ENCODE measurements at places on chromosomes 5 and 9. TPM values are rescaled to one million over a fixed set of nuclear protein-coding genes. Genes with fewer than 3 reads are reported as not detected.

DNA sequence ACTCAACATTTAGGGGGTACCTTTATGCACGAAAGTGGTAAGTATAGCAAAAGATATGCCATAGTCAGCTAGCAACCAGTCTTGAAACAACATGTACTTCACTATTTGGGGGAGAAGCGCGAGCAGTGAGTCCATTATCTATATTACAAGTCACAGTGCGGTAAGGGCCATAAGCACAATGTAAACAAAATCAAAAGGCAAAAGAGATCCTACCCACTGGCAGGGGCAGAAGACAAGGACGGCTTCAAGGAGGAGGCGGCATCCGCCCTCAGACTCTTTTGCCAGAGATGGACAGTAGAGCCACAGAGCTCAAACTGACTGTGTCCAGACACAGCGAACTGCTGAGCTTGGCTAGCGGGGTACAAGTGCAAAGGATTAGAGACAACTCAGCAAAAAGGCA is 9.6 kb downstream of the MAPK9 start:
- no peak overlapping the region for H3K4me3 ChIP-seq
- H3K27ac ChIP-seq, result peak overlapping the region; percentile 59
- H3K4me1 ChIP-seq, result peaks cover 12% of the 10 kb centered on the region
- DNase-seq, result no peak
- H3K36me3 ChIP-seq, result peaks cover 34% of the 10 kb centered on the region
- no peaks in the 10 kb centered on the region for H3K27me3 ChIP-seq

- no peaks in the 10 kb centered on the region for H3K27me3 ChIP-seq
- no peaks in the 10 kb centered on the region for H3K4me1 ChIP-seq
- no peaks in the 10 kb centered on the region for H3K36me3 ChIP-seq
- no peak overlapping the region for H3K4me3 ChIP-seq
- no peak overlapping the region for H3K27ac ChIP-seq
These were observed 125.4 kb downstream of the ATPSCKMT start for GRCh38 chr5:10124287-10124686.

DNA sequence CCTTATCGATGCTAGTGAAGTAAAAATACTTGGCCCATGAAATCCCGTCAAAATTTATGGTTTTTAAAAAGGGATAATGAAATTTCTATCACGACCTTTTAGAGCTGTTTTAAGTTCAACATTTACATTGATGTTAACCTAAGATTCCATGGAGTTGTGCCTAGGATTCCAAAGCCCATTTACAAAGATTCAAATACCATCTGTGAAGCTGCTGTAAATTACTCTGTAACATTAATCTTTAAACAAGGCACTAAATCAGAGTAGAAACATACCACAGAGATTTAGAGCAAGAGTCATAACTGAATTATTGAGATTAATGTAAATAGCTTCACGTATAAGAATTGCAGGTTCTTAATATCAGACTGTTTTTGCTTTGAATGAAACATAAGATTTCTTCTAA is 17.7 kb downstream of the POU5F2 start:
- no peak overlapping the region for H3K4me3 ChIP-seq
- DNase-seq, result no peak
- H3K4me1 ChIP-seq, result no peaks in the 10 kb centered on the region

DNA sequence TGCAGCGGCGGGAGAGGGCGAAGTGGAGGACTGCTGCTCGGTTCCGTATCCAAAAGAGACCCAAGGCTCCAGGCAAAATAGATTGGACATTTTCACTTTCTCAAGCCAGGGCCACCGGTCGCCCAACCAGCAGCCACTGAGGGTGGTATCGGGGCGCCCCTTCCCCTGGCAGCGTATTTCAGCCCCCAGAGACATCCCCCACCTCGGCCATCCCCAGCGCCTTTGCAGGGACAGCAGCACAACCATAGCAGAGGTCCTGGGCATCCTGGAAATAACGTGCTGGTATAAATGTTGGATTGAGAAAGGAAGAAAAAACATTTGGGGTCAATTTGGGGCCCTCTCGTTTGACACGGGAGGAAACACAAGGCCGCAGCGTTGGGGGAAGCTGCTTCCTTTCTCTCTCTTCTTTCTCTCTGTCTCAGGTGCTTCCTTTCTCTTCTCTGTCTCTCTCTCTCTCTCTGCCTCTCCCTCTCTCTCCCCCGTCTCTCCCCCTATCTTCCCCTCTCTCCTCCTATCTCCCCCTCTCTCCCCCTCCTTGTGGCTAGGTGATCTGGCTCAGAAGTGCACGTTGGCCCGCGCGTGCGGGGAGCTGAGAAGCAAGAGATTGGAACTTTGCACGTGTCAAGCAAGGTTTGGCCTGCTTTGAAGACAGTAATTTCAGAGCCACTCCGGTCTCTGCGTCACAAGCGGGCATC is 624 bp upstream of the RETREG1 start:
- H3K36me3 ChIP-seq, result no peaks in the 10 kb centered on the region
- H3K4me3 ChIP-seq, result peak overlapping the region; percentile 75
- H3K4me1 ChIP-seq, result peaks cover 13% of the 10 kb centered on the region

DNA sequence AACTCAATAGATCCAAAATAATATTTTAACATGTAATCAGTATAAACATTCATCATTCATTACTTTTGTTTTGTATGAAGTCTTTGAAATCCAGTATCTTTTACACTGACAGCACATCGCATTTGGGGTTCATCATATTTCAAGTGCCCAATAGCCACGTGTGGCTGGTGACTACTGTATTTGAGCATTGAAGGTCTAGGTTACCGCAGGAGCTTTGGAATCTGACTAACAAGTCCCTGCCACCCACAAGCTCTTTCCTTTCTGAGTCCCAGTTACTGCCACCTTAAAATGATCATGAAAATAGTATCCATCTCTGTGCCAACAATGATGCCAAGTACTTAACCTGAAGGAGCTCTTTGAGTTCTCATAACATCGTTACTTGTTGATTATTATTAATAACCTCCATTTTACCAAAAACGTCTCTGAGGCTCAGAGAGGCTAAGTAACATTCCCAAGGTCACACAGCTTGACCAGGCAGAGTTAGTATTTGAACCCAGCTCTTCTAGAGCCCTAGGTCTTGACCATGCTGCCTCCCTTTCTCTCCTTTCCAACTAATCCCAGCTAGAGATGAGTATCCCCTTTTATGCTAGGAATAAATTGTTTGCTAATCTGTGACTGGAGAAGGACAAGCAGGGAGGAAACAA is 24.2 kb downstream of the ARHGEF37 start:
- H3K36me3 ChIP-seq, result peaks cover 10% of the 10 kb centered on the region
- H3K27me3 ChIP-seq, result no peaks in the 10 kb centered on the region
- H3K4me3 ChIP-seq, result no peak overlapping the region
- no peak for DNase-seq
- H3K27ac ChIP-seq, result peak overlapping the region; percentile 93

DNA sequence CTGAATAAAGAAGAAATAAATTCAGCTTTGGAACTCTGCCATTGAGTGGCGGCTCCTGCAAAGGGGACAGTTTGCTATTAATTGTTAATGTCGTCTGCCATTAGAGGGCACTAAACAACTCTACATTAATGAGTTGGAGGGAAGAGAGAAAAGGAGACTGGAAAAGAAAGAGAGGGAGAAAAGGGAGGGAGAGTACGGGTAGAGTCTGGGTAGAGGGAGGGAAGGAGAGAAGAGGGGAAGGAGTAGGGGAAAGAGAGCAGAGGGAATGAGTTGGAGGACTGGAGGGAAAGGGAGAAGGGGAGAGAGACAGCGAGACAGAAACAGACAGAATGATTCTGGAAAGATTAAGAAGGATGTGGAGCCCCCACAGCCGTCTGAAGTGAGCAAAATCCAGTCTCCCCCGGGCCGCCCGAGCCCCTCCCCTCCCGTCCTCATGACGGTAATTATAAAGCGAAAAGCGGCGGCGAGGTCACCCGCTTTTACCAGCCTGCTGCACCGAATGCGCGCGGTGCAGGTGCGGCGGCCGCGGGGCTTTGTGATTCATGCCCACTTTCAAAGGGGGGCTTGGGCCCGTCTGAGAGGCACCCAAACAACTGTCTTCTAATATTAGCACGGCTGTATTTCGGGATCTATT is 1.9 kb upstream of the FST start:
- H3K27ac ChIP-seq, result peak overlapping the region; percentile 96
- DNase-seq, result peak; percentile 74
- peak overlapping the region; percentile 97 for H3K4me3 ChIP-seq
- no peaks in the 10 kb centered on the region for H3K27me3 ChIP-seq

GRCh38 chr9:96858018-96858573 is 3.8 kb upstream of the ZNF782 start:
- DNase-seq, result peak; percentile 90
- peak overlapping the region; percentile 84 for H3K27ac ChIP-seq
- H3K36me3 ChIP-seq, result no peaks in the 10 kb centered on the region
- no peaks in the 10 kb centered on the region for H3K27me3 ChIP-seq
- no peak overlapping the region for H3K4me3 ChIP-seq

Gene HAPLN1
- total RNA-seq, result 7.8 TPM

Measured in PC-3 (cell line).